SK-N-SH (cell line): ENCODE measurements at places on chromosomes 2 and 18. TPM values are rescaled to one million over a fixed set of nuclear protein-coding genes. Genes with fewer than 3 reads are reported as not detected.

Gene RAMP1
- polyA plus RNA-seq, result 21.2 and 27.9 TPM in 2 replicates

Gene CABLES1
- polyA plus RNA-seq, result 1.8 and 2.2 TPM in 2 replicates

Gene NCKAP5
- polyA plus RNA-seq, result 0.02 TPM in 2 replicates

Gene ATOH8
- polyA plus RNA-seq, result 5.6 and 6.4 TPM in 2 replicates

Gene MAL
- polyA plus RNA-seq, result not detected in 2 replicates

Gene PRKD3
- 15.9 and 17.5 TPM in 2 replicates for polyA plus RNA-seq

Gene SPIRE1
- 6.7 and 8.4 TPM in 2 replicates for polyA plus RNA-seq

Gene DCC
- 0.20 and 0.34 TPM in 2 replicates for polyA plus RNA-seq

- peak; percentile 83 for DNase-seq
These were observed 16.7 kb downstream of the DNMT3A start for GRCh38 chr2:25324905-25325592.

GRCh38 chr2:88829607-88830463 is 138.4 kb downstream of the RPIA start:
- DNase-seq, result no peak

- no peak for DNase-seq
These were observed 481.8 kb downstream of the SPAG16 start for GRCh38 chr2:213766062-213766461.

- DNase-seq, result no peak
These were observed 80.5 kb downstream of the CDH19 start for GRCh38 chr18:66523219-66523991.

GRCh38 chr18:75455249-75456198 is 28.0 kb upstream of the SMIM21 start:
- DNase-seq, result peak; percentile 40

- DNase-seq, result no peak
These were observed 572.0 kb upstream of the ZEB2 start for GRCh38 chr2:145091967-145092366.

DNA sequence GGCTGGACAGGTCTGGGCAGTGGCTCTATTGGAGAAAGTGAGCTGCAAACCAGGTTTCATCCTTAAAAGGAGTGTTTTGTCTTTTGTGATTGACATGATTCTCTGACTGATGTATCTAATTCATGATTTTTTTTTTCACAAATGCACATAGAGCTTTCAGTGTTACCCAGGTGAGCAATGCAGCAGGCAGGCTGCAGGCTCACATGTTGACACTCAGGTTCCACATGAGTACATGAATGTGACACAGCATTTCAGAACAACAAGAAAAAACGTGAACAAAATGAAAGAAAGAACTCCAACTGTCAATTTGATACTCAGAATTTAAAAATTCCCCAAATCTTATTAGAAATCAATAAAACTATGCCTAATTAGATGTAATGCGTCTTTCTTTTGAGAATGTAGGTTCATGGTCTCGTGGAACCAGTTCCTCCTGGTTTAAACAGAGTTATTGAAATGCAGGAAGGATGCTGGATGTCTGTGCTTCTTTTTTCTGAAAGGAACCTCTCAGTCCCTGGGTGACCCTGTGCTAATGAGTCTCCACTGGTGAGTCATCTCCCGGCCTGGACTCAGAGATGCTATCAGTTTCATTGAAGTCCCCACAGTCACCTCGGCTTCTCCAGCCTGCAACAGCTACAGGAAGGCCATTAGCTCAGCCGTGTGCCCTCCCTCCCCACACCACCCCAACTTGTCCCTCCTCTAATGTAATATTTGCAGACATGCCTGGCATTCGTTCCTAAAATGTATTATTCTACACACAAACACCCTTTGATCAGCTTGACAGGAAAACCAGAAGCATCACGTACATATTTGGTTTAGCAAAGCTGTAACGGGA is 430.4 kb downstream of the LPIN1 start:
- peak; percentile 80 for DNase-seq

DNA sequence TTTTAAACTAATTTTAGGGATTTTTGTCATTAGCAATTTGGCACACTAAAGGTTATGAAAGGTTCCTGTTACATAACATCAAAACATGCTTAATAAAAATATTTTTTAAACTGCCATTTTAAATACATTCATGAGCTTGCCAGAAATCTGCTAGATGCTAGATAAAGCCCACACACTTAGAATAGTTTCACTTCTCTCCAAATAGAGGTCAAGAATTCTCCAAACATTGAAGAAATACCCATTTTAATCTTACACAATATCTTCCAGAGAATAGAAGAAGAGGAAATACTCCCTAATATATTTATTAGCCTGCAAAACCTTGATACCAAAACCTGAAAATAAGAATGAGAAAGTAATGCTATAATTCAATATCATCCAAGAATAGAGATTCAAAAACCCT is 247.5 kb downstream of the PTH2R start:
- no peak for DNase-seq

- DNase-seq, result no peak
These were observed 152.8 kb upstream of the MAP3K20 start for GRCh38 chr2:172922815-172923214.

- peak; percentile 61 for DNase-seq
These were observed 187.7 kb downstream of the LOXHD1 start for GRCh38 chr18:46469186-46469915.

DNA sequence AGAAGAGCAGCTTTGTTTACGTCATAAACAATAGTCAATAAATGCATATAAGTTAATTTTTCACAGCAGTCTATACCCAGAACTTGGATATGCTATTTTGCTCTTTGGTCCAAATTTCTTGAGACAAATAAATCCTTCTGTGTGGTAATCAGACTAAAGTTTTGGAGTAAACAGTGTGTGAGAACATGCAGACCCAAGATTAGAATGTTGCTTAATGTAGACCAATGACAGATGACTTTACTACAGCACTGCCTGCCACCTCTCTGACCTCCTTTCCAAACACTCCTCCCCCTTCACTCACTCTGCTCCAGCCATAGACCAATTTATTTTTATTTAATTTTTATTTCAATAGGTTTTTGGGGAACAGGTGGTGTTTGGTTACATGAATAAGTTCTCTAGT is 115.3 kb upstream of the TANK start:
- no peak for DNase-seq

- DNase-seq, result no peak
These were observed 511.9 kb upstream of the TNP1 start for GRCh38 chr2:217371781-217372213.

GRCh38 chr2:69836316-69836715 is 6.9 kb downstream of the GMCL1 start:
- DNase-seq, result no peak

DNA sequence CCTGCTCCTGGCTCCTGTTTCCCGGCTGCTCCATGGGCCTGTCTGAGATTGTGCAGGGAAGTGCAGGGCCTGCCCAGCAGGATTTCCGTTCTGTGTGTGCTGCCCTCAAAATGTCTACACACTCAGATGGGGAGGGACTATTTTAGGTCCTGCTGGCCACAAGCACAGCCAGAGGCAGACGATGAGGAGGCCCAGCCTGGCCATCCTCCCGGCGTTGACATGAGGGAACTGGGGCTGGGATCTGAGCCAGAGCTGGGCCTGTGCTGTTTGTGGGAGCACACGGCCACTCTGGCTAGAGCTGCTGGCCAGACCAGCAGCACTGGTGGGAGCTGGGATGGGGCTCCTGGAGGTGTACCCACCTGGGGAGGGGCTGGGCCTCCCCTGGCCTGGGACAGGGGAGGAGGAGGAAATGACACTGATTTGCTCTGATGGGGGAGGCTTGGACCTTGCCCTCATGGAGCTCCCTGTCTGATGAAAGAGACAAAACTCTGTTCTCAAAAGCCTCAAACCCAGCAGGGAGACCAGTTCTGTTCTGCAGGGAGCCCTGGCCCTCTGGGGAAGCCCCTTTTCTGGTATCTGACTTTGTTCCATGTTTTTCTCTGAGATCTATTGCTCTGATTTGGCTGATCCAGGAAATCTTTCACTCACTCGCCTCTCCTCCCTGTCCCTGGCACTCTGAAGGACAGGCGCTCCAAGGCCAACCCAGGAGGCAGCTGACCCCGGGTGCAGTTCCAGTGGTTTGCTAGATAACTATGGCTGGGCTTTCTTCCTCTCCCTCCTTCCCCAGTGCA is 161.8 kb downstream of the DYSF start:
- DNase-seq, result peak; percentile 21

DNA sequence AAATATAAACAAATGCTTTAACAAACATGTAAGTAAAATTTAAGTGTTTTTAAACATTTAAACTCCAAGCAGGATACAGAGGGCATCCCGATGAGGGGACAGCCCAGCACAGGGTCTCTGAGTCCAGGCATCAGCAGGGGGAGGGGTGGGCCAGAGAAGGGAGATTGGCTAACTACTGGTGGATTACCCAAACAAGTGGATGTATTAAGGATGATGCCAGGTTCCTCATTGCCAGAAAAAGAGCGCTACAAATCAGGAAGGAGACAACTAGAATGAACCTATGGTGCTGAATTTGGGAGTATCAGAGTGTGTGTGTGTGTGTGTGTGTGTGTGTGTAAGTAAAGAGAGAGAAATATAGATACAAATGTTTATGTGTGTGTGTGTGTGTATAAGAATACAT is 162.0 kb upstream of the RMP24 start:
- DNase-seq, result no peak

DNA sequence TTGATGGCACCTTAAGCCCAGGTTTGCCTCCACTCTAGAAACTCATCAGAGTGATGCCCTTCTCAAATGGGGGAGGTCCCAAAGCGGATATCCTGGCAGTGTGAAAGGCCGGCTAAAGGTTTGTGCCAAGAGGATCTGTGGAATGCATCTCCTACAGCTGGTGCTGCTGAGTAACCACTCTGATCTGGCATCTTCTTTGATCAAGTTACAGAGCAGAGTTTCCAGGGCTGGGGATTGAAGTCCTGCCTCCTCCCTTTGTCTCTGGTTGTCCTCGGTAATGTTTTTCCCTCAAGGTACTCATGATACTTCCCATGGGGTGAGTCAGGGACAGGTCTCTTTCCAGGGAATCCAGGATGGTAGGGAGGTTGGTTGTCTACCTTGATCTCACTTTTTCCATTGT is 24.6 kb downstream of the PRKRA start:
- no peak for DNase-seq

DNA sequence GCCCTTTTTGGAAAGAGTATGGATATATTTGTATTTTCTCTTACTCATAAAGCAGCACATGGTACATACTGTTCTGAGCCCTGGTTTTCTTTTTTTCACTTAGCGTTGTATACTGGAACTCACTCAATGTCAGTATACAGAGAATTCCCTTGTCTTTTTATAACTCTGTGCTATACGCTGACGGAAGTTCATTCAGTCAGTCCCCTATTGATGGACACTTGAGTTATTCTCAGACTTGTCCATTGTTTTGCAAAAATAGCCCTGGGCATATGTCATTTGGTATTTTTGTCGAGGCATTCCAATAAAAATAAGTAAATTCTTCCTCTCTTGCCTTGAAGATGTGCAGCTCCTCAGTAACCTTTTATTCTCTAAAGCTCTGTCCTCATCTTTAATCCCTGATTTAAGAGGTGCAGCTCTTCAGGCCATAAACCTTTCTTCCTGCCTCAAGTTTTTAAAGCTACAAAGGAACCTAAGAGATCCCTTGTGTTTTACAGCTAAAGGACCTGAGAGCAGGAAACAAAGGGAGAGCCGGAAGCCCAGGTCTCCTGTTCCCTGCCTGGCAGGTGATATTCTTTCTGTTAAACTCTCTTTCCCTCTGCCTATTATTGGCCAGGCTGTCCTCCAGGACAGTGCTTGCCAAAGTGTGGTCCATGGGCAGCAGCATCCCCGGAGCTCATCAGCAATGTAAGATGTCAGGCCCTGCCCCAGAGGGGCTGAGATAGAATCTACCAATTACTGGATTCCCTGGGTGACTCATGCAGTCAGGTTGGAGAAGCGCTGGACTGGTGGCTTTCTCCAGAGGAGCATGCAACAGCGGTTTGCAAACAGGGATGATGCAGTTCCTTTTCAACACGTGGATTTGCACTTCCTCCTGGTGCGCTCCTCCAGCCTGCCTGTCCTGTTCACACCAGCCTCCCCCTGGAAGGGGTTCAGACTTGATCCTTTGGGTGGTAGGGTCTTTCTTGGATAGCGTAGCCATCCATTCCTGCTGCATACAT is 158.0 kb downstream of the NEDD4L start:
- DNase-seq, result peak; percentile 68
